ENCODE measurements at places on chromosomes 1 and 21.

DNA sequence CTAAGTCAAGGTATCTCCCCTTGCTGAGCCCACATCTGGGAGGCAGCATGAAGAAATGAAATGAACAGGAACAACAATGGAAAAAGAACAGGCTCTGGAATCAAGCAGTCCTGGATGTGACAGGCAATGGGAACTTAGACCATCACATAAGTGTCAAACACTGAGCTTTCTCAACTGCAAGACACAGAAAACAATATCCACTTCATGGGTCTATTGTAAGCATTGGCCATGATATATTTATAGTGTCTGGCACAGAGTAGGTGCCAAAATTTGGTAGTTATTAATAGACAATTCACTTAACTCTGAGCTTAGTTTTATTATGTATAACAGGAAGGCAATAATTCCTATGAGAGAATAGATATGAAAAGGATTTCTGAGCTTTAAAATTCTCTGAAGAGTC lies 64.1 kb upstream of the ATP1B1 start:
- DNase-seq, result no peak

GRCh38 chr1:14247666-14248065 lies 350.8 kb upstream of the KAZN start:
- no peak for DNase-seq

DNA sequence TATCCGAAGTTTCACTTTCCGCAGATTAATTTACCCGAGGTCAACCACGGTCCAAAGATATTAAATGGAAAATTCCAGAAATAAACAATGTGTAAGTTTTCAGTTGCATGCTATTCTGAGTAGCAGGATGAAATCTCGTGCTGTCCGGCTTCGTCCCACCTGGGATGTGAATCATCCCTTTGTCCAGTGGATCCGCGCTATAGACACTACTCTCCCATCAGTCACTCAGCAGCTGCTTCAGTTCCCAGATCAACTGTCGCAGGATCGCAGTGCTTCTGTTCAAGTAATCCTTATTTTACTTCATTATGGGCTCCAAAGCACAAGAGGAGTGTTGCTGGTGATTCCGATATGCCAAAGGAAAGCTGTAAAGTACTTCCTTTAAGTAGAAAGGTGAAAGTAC lies 8.3 kb upstream of the LRP8 start:
- DNase-seq, result no peak

DNA sequence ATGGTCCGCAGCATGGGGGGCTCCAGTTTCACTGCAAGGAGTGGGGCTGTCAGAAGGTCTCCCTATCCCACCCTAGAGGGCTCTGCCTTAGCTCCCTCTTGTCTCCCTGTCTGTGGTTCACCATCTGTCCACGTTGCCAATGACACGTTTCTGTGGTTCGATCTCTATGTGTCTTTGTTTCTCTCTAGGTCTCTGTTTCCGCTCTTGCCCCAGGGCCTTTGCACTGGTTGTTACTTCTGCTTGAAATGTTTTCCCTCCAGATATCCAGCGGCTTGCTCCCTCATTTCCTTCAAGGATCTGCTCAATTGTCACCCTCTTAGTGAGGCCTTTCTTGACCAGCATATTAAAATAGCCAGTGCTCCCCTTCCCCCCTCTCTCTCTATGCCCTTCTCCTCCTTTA lies 8.5 kb upstream of the MRPS15 start:
- no peak for DNase-seq

DNA sequence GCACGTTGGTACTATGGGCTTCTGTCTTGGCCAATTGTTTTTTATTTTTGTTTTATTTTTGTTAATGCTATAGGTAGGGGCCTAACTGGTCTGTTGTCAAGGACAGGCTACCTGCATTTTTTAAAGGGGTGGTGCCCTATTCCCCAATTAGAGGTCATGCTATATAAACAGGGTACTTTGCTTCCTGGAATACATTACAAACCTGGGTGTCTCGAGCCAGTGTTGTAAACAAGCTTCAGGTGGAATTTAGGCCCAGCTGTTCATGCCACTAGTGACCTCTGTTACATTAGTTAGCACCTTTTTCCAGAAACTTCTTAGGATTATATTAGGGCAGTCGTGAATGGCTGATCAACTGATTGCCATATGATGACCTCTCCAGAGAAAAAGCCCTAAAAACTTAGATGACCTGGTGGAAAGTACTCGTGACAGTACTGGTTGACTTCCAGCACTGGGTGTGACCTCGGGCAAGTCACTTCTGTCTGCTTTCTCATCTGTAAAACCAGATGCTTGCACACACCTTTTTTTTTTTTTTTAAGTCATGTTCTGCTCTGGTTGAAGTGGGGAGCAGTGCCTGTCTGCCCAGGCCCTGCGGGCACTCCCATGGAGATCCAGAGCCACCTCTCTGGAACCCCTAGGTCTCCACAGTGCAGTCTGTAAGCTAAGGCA lies 46.5 kb downstream of the ELK4 start:
- no peak for DNase-seq

DNA sequence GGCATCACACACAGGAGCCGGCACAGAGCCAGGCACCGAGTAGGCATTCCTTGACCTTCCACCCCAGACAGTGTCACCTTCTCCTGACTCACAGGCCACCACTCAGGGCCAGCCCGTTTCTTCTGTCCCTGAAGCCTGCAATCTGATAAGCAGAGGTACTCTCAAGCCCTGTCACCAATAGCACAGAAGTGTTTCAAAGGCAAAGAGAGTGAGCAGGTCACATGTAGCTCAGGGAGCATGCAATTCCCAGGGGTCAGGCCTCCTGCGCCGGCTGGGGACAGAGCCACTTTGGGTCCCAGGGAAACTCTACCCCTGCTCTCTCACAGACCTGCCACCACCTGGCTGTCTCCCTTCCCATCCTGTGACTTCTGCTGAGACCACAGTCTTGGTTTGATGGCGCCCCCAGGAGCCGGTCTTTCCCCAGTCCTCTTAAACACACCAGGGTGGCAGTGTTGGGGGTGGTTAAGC lies 13.2 kb downstream of the CAPN9 start:
- DNase-seq, result no peak

DNA sequence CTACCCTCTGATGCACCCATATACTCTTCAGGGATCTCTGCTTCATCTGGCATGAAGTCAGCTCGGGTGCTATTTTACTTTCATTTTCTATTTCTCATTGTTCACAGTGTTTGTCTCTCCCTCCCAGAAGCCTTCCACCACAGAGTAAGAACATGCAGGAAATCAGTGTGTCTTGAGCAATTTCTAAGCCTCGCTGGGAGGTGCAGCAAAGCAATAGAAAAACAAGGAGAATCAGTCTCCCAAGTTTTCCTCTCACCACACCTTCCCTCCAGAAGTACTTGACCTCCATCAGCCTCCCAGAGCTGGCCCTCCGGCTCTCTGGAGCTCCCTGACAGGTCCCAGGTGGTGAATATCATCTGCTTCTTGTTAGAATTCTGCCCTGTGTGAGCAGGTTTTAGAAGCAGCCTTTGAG lies 594.7 kb upstream of the CAMK1G start:
- DNase-seq, result no peak

- no peak for DNase-seq
Observed at GRCh38 chr1:19625291-19625937, 18.7 kb upstream of the NBL1 start.

DNA sequence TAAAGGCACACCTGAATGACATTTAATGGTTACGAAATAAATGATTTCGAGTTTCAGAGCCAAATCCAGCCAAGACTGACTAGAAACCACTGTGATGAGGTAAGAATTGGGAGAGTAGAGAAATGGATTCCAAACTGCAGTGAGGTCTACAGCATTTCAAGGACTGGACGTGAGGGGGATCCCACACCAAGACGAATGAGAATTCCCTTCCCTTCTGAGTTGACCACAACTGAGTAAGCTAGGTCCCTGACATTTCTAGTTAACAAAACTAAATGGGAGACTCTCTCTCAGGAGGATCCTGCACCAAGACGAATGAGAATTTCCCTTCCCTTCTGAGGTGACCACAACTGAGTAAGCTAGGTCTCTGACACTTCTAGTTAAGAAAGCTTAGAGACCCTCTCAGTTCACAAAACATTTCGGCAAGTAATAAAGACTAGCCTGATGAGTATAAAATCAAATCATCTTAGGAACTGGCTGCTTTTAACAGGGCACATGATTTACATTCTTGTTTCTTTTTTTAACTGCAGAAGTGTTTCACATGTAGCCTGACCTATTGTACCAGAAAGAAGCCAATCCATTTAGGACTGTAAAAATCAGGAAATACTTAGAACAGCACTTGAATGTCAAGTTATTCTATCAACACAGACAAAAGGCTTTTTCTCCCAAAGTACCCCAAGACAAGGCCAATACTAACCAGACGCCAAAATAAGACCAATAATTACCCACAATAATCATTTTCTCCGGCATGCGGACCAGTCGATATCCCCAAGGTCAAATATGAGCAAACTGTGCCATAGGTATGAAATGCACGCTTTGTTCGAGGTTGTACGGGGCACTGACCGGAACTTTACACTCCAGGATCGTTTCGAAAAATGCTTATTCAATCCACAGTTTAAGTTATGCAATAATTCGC lies 1.4 kb upstream of the SPATA1 start:
- no peak for DNase-seq

GRCh38 chr1:204854286-204854685 lies 16.4 kb upstream of the NFASC start:
- no peak for DNase-seq

DNA sequence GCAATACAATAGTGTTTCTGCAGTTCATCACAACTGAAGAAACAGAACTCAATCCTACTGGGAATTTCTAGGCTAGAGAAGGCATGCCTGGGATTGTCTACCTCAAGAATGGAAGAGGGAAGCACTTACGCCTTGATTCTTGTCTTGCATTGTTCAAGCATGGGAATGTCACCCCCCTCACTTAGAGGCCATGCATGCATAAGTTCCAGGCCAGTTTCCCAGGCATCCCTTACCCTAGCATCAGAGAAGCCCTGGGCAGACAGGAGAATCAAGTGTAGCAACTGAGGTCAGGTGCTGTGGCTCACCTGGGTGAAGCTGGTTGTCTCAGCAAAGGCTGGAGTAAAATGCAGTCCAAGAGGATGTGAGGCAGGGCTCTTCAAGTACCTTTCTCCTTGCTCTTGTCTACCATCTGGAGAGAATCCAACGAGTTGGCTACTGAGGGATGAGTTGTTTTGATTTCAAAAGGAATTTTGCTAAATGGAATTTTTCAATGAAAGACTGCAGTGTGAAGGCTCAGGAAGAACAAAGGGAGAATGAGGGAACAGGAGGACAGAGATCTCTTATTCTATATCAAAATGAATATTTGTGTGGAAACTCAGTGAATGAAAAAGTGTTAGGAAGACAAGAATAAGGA lies 174.3 kb downstream of the NEK7 start:
- DNase-seq, result no peak

DNA sequence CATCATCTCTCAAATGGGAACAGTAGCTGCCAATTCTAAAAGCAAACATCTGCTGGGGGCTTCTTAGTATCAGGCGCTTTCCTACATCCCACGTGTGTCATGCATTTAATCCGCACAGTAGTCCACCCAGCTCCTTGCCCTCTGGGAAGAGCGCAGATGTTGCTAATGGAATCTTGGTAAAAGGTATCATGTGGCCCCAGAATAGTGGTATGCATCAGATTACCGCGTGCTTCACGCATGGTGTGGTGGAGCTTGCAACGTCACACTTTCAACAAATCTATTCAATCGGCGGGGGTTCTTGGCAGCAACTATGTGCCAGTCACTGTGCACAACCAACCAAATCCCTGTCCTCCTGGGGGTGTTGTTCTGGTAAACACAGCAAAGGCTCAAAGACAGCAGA lies 141.0 kb downstream of the HIVEP3 start:
- no peak for DNase-seq

DNA sequence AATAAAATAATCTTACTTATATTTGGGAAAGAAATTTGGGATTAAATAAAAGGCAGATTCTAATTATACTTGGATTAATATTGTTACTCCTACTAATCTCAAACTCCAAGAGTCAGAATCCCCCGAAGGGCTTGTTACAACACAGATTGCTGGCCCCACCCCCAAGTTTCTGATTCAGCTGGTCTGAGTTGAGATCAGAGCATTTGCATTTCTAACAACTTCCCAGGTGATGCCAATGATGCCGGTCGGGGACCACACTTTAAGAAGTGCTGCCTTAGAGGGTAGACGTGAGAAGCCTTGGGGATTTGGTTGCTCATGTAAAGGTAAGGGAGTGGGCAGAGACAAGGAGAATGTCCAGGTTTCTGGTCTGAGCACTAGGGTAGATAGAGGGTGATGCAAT lies 47.2 kb downstream of the FMN2 start:
- peak; percentile 3 for DNase-seq

DNA sequence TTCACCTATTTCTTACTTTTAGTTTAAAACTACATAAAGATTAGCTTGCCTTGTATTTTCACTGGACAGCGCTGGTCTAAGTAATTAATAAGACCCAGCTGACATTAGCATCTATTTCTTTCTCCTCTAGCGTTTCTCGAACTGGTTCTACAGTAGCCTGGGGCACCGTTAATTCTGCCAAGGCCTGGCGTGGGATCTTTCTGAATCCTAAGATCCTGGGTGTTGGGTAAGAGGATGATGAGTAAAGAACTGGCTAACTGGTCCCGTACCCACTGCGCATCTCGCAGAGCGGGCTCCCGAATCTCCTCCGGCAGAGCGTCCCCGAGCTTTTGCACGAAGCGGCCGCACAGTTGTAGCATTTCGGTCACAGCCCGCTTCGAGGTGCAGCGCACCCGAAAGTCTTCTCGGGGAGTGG lies 309 bp downstream of the NSL1 start:
- peak; percentile 34 for DNase-seq

DNA sequence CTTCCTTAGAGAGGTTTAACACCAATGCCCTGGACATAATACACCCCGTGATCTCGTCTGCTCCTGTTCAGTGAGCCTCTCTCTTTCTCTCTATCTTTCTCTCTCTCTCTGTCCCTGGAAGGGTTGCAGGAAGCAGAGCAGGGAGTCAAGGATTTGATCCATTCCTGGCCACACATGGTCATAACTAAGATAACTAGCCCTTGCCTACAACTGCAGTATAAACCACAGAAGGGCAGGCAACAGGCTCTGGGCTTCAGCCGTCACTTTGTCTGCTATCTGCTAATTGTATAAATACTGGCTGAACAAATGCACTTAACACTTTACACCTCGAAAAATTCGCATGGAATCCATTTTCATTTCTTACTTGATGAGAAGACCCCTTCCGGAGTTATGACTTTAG lies 357.5 kb upstream of the RUNX1 start:
- no peak for DNase-seq

GRCh38 chr1:230493264-230493663 lies 67.1 kb upstream of the PGBD5 start:
- DNase-seq, result no peak
